ENCODE measurements at places on chromosomes 1 and 21.
A peak's percentile ranks its signal among the peaks of the same experiment; 100 is the strongest.

GRCh38 chr1:215631489-215631888, 64.4 kb downstream of the KCTD3 start:
- peak; percentile 87 for DNase-seq

DNA sequence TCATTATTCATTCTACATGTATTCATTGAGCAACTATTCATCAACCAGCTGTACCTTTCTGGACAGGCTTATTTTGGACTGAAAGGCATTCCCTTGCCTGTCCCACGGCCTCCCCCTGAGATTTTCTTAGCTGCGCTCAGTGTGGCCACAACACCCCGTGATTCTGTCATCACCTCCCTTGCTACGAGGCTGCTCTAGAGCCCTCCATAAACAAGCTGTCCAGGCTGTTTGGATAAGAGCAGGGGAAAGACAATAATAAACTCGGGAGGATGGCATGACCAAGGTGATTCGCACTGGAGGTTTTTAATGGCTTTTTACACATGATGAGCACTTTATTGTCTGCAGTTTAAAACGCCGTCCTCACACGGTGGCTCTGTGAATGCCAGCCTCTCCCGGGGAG, 139.7 kb downstream of the ROR1 start:
- DNase-seq, result no peak

- no peak for DNase-seq
Observed at GRCh38 chr1:110188035-110188618, 22.0 kb upstream of the KCNC4 start.

DNA sequence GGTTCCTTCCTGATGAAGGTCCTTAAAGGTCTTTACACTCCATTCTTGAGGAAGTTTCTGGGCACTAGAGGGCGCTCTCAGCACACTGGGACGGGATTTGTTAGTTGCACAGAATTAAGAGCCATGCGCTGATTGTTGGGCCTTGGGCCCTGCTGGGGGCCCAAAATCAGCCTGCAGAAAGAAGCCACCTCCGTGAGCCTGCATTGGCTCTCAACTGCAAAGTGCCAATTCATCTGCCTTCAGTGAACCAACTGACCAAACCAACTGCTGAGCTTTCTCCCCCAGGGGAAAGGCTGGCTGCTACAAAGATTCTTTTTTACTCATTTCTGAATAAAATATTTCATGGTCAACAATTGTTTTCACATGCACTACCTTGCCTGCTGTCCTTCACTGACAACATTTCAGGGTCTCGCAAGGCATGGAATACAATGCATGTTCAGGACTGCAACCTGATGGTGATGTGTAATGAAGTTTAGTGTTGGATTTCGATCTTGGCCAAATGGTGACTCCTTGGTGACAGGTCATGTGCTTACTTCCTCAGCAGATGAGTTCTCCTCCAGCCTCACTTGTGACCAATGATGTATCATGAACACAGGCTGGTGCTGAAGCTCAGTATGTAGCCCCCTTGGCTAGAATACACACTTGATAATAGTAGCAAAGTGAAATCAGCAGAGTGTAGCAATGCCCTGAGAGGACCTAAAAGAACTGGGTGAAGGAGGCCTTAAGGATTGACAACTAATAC, 45.7 kb upstream of the PRDX6 start:
- peak; percentile 49 for DNase-seq

GRCh38 chr21:43361493-43362296, 65.2 kb downstream of the SIK1 start:
- no peak for DNase-seq

- no peak for DNase-seq
Observed at GRCh38 chr1:98205291-98206017, 284.6 kb upstream of the DPYD start.

GRCh38 chr21:44571296-44571695, 2.2 kb upstream of the KRTAP10-4 start:
- no peak for DNase-seq

GRCh38 chr1:63087966-63088365, 234.4 kb upstream of the FOXD3 start:
- no peak for DNase-seq

DNA sequence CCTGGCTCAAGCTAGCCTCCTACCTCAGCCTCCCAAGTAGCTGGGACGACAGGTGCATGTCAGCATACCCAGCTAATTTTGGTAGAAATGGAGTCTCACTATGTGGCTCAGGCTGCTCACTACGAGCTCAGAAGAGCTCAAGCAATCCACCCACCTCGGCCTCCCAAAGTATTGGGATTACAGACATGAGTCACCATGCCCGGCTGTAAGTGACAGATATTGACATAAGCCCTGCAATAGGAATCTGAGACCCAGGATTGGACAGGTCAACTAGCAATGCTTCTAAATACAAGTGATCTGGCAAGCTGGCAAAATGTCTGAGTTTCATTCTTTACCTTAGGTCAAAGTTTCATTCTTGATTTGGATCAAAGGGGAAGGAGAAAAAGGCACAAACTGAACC, 40.5 kb upstream of the H6PD start:
- no peak for DNase-seq

DNA sequence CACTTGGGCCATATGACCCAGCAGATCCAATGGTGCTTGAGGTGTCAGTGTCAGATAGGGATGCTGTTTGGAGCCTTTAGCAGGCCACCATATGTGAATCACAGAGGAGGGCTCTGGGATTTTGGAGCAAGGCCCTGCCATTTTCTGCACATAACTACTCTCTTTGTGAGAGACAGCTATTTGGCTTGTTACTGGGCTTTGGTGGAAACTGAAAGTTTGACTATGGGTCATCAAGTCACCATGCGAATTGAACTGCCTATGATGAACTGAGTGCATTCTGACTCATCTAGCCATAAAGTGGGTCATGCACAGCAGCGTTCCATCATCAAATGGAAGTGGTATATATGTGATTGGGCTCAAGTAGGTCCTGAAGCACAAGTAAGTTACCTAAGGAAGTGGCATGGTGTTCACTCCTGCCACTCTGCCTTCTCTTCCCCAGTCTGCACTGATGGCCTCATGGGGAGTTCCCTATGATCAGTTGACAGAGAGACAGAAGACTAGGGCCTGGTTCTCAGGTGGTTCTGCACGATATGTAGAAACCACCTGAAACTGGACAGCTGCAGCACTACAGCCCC, 447.3 kb downstream of the AGBL4 start:
- no peak for DNase-seq

DNA sequence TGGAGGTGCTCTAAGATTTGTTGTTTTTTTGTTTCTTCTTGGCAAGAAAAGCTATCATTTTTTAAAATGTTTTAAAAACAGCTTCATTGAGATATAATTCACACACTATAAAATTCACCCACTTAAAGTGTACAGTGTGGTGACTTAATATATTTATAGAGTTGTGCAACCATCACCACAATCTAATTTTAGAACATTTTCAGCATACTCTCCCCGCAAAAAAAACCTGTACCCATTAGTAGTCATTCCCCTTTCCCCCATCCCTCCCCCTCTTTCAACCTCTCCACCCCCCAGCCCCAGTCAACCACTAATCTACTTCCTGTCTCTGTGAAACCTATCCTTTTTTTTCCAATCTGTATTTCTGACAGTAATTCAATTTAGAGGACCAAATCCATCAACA, 30.6 kb downstream of the ZC3H11B start:
- no peak for DNase-seq

DNA sequence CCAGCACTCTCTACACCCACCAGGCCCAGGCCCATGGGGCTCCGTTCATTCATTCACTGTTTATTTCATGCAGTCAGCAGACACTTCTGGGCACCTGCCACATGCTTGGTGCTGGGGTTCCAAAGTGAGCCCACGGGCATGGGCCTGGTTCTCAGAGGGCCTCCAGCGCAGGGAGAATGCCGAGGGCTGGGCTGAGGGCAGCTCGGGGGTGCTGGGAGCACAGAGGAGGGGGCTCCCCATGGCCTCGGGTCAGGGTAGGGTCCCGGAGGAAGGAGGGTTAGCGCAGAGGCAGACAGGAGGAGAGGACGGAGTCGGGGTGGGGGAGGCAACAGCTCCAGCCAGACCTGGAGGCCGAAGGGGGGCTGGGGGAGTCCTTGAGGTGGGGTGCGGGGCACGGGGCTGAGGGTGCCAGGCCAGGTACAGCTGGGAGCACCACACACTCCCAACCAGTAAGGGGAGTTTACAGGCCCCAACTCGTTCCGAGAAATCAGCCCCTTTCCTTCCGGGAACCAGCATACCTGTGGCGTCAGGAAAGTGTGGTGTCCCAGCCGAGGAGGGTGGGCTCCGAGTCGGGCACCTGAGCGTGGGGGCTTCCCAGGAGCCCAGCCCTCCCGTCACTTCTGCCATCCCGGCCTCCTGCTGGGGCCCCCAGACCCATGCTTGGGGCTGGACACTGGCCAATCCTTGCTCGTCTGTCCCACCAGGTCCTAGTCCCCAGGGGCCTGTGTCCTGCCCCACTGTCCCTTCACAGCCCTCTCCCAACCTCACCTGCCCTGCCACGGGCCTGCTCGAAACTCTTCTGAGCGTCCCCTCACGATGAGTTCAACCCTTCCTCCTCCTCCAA, 10.8 kb downstream of the ARHGEF16 start:
- DNase-seq, result no peak

GRCh38 chr21:32587651-32588050, 2.3 kb upstream of the TCP10L start:
- DNase-seq, result no peak

DNA sequence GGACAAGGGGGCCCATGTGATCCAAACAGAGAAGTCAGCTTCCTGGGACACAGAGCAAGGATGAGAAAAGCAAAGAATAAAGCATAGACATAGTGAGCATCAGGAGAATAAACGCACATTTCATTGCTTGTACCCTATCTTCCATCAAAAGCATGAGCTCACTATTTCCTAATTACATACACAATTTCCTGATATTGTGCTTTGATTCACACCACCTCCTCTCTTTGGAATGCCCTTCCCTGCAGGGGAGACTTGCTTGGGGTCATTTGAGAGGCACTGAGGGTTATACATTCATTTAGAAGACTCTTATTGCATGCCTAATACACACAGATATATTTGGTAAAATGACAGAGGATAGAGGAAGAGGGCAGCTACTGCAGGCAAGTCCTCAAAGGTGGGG, 185.4 kb downstream of the SEC16B start:
- DNase-seq, result no peak

- no peak for DNase-seq
Observed at GRCh38 chr1:191895462-191896058, 262.7 kb upstream of the RGS18 start.

GRCh38 chr1:165212229-165212628, 144.3 kb downstream of the LMX1A start:
- no peak for DNase-seq

- no peak for DNase-seq
Observed at GRCh38 chr1:116374353-116375147, 1.5 kb downstream of the ATP1A1 start.

GRCh38 chr1:166197141-166197540, 30.3 kb upstream of the FAM78B start:
- DNase-seq, result no peak

DNA sequence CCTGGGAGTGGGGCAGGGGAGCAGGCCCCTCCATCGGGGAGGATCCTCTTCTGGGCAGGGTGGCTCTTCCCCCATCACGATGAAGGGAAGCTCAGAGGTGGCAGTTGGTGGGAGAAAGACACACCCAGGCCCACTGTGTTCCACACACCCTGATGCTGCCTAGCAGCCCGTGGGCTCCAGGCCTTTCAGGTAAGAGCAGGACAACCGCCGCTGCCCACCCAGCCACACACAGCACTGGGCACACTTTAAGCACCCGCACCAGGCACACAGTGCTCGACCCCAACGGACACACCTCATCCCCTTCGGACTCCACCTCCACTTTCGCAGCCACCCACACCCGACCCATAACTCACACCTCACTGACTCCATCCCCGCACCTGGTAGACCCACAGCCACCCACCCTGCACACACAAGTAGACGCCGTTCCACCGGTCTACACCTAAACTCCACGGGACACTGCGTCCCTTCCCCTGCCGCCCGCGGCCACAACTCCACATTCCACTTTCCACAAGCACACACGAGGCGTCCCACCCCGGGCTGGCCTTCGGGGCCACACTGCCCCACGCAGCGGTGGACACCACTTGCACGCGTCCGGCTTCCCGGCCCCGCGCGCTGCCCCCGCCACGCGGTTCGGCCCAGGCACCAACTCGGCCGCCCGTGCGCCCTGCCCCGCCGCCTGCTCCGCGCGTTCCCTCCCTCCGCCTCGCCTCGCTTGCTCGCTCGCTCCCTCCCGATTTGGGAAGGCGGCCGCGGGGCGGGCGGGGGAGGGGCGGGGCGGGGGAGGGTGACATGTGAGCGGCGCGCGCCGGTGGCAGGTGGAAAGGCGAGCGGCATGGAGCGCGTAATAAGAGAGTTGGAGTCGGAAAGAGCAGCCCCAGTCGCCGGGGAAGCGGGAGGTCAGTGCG, at the start of gene KCNQ4:
Gene KCNQ4, plus strand, starts transcription at position 787 of the 905 bp plus-strand sequence. CDS start 307 bp downstream, outside the sequence.
- peak; percentile 59 for DNase-seq

DNA sequence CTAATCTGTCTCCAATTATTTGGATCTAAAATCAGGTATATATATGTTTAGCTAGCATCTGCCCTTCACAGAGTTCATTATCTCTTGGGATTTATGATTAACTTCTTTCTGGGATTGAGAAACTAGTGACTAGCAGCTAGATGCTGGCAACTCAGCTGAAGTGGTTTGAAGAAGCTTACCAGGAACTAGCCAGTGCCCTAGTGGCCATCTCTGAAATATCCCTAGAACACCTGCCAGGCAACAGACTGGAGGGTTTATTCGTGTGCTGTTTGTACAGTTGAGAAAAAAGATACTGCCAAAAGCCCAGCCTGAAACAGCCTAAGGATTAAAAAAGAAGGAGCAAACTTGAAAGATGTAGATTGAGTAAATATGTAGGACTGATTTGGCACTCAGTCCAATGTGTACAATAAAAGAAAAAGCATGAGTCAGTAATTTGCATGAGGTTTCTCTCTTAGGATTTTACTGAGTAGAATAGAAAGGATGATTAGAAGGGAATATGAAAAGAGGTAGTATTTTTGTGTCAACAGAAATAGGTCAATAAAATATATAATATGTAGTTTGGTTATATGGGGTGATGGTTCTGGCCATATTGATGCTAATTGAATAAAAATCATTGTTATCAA, 1144.6 kb upstream of the ADGRL2 start:
- DNase-seq, result no peak

GRCh38 chr1:239995281-239995680, 96.4 kb upstream of the FMN2 start:
- DNase-seq, result no peak

GRCh38 chr1:79353224-79353623, 346.7 kb upstream of the ADGRL4 start:
- no peak for DNase-seq

GRCh38 chr1:28056129-28056925, 32.1 kb downstream of the EYA3 start:
- DNase-seq, result no peak

DNA sequence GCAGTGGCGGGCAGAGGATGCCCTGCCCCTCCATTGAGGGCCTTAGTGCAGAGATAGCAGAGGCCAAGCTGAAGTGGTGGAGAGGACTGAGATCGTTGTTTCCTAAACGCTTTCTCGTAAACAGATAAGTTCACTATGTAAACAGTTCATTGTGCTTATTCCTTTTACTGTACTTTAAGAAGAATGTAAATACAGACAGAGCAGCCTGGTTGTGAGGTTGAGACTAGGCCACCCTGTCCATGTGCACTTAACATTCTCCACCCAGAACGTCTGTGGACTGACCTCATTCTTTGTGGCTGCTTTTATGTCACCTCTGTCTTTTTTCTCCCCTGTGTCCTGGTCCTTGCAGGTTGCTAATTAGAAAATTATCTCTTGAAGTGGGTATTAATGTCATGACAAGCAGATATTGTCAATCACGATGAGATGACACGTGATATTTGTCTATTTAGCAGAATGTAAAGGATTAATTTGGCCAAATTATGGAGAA, 8.5 kb downstream of the CENPS start:
- no peak for DNase-seq

GRCh38 chr1:183607322-183607980, 17.2 kb upstream of the NCF2 start:
- DNase-seq, result no peak

- no peak for DNase-seq
Observed at GRCh38 chr1:216596281-216596862, 126.9 kb downstream of the ESRRG start.

Data from NCI-H2171 (cell line).